ENCODE measurements at places on chromosomes 1 and 21.
A peak's percentile ranks its signal among the peaks of the same experiment; 100 is the strongest.

GRCh38 chr1:42747125-42747524 is 7.1 kb upstream of the CLDN19 start:
- peak; percentile 71 for DNase-seq

GRCh38 chr1:230256896-230257295 is 169.2 kb downstream of the PGBD5 start:
- no peak for DNase-seq

DNA sequence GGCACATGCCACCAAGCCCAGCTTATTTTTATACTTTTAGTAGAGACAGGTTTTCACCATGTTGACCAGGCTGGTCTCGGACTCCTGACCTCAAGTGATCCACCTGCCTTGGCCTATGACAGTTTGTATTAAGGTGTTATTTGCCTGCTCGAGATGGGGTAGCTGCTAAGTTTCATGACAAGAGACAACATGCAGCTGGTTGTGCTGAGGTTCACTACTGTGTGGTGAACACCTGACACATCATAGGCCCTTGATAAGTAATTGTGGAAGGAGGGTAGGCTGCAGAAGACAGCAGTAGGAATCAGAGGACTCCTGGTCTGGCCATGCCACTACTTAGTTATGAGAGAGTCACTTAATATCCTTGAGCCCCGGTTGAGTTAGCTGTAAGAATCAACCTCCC is 46.2 kb downstream of the PLPP3 start:
- DNase-seq = no peak

DNA sequence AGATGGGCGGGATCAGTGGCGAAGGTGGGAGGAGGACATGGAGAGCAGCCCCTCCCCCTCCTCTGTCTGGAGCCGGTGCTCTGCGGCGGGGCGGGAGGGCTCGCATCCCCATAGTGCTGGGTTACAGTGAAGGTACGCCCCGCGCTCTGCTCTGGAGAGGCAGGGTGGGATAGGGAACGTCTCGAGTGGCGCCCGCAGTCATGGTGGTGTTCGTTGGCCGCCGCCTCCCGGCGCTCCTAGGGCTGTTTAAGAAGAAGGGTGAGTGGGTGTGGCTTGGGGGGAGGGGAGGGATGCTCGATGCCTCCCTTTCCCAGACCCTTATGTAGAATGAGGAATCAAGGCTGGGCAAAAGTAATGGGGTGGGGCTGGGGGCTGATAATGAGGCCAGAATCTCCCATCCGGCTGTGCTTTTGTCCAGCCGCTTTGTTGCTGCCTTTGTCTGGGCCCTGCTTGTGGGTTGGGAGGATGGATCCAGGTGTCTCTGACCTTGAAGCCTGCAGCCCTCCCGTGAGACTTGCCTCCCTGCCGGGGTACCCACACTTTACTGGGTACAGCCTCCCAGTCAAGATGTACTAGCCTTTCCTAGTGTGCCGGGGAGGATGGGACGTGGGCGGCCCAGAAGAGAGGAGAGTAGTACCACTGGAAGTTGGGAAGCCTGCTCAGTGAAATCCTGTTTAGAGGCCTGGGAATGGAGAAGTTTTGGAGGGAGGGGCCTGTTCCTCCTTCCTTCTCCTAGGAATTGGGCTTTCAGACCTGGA is 51.4 kb downstream of the YARS1 start:
- no peak for DNase-seq

- DNase-seq = no peak
Observed at GRCh38 chr1:113433184-113433583, 42.9 kb downstream of the MAGI3 start.

GRCh38 chr1:32755810-32756159 is 53.2 kb upstream of the SYNC start:
- DNase-seq = no peak

DNA sequence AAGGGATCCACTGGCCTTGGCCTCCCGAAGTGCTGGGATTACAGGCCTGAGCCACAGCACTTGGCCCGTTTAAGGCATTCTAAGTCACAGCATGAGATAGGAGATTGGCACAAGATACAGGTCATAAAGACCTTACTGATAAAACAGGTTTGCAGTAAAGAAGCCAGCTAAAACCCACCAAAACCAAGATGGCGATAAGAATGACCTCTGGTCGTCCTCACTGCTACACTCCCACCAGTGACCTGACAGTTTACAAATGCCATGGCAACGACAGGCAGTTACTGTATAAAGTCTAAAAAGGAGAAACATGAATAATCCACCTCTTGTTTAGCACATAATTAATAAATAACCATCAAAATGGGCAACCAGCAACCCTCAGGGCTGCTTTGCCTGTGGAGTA is 33.3 kb upstream of the RCC2 start:
- DNase-seq = no peak

- peak; percentile 73 for DNase-seq
Observed at GRCh38 chr1:2840036-2840809, 38.7 kb upstream of the TTC34 start.
